ENCODE measurements at places on chromosomes 1 and 21. TPM values are rescaled to one million over a fixed set of nuclear protein-coding genes. Genes with fewer than 3 reads are reported as not detected.
A peak's percentile ranks its signal among the peaks of the same experiment; 100 is the strongest.

- DNase-seq = no peak
Observed at GRCh38 chr1:147264158-147264768, 21.8 kb downstream of the CHD1L start.

DNA sequence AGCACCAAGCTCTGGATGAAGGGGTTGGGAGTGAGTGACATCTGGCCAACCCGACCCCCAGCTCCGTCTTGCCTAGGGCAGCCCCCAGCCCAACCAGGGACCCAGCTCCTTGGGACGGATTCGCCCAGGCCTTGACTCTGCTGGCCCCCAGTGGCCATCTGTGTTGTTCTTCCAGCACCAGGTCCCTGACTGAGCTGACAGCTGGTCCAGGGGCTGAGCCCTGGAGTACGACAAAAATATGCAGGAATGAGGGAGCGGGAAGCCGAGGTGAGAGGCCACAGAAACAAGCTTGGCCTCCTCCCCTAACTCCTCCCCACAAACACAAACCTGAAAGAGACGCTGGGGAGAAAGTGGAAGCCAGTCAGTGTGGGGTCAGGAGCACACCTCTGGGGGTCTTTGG is 55.0 kb upstream of the PAX7 start:
- peak; percentile 65 for DNase-seq

Gene ITPKB
- total RNA-seq = 13.5 TPM

- DNase-seq = no peak
Observed at GRCh38 chr21:38359090-38359489, 102.3 kb downstream of the KCNJ15 start.

GRCh38 chr1:22643381-22643780 is at the start of gene C1QC:
TSS of gene C1QC (plus strand) at chr1:22643633. CDS start at chr1:22644024, 391 bp downstream.
- no peak for DNase-seq

- DNase-seq = no peak
Observed at GRCh38 chr21:44687671-44688070, 5.7 kb upstream of the KRTAP12-1 start.

DNA sequence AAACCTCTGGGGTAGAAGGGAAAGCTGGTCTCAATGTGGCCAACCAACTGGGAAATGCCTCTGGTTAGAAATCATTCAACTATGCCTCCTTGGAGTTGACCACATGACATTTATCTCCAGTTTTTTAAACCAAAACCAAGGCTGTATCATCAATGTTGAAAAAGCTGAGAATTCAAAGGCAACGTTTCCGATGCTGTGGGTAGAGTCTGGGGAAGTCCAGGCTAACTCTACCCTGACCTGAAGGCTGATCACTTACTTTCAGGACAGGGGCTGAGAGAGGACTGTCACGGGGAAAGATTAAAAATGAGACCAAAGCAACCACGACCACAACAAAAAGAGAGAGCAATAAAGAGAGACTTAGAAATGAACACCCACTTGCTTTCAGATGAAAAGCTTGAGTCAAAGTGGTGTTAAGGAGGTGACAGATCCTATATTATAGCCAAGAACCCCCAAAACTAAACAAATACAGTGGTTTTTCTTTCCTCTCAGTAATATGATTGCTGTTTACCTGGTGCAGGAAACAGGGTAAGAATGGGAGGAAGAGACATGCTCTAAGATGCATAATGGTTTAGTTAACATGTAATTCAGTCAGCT is 90.8 kb upstream of the TNFSF4 start:
- no peak for DNase-seq

- DNase-seq = no peak
Observed at GRCh38 chr1:212641956-212642355, 33.4 kb downstream of the ATF3 start.

DNA sequence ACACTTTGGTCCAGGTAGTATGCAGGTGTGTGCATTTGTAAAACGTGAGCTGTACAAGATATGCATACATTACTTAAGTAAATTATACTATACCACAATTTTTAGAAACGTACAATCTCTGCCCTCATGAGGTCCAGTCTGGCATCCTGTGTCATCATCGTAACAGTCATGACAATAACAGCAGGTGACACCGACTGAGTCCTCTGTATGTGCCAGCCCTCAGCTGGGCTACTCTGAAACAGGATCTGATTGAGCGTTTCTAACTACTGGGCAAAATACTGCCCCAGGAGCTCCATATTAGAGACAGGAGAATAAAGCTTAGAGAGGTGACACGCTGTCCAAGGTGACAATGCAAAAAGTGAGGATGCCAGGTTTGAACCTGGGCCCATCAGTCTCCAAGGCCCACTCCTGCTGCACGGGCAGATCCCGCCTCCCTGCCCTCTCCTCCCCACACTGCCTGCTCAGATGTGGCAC is 47.2 kb upstream of the ECE1 start:
- no peak for DNase-seq

DNA sequence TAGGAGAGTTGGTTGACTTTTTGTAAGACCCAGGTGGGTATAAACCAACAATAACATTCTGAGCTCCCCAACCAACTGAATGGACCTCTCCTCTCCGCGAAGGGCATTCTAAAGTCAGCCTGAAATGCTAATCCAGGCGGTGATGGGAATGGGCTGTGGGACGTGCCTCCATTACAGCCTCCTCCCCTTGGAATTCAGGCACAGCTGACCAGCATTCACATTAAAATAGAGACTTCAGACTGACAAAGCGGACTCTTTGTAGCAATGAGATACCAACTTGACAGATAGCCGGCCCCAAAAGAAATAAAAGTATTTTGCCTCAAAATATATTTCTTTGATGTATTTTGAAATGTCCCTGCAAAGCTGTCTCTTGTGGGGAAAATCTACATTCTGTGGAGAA is 101.7 kb downstream of the KIF26B start:
- DNase-seq = no peak

GRCh38 chr1:207039380-207040180 is 7.0 kb upstream of the C1orf116 start:
- DNase-seq = no peak

GRCh38 chr1:157540160-157540748 is 12.1 kb downstream of the FCRL5 start:
- no peak for DNase-seq

GRCh38 chr21:45267390-45267760 is 20.3 kb downstream of the POFUT2 start:
- DNase-seq = no peak

DNA sequence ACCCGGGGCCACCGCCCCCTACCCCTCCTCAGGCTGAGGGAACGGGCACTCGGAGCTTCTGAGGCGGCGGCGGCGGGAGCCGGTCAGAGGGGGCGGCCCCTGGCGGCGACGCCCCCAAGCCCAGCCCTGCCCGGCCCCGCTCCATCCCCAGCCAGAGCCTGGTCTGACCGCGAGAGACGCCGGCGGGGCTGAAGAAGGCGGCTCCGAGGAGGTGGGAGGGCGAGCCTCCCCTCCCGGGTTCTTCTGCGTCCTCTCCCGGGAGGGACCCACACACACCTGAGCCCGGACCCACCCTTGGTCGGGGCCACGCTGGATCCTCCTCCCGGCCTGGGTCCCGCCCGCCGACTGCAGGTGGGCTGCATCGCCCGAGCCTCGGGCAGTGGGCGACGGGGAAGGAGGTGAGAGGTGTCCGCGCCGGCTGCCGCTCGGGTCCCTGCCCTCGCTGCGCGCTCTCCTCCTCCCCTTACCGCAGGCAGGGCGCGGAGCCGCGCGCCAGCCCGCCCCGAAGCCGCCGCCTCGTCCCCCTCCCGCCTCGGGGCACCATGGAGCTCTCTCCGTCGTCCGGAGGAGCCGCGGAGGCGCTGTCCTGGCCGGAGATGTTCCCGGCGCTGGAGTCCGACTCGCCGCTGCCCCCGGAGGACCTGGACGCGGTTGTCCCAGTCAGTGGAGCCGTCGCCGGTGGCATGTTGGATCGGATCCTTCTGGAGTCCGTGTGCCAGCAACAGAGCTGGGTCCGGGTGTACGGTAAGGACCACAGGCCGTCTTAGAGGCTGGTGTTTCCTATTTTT is at the start of gene RASAL2:
Gene RASAL2 (plus strand): TSS at position 154 of the 788 bp plus-strand sequence. CDS start 389 bp downstream, at position 543.
- DNase-seq = peak; percentile 64

GRCh38 chr1:17207966-17208418 is 3.1 kb downstream of the PADI1 start:
- no peak for DNase-seq

Gene SPRR2E
- total RNA-seq = not detected

DNA sequence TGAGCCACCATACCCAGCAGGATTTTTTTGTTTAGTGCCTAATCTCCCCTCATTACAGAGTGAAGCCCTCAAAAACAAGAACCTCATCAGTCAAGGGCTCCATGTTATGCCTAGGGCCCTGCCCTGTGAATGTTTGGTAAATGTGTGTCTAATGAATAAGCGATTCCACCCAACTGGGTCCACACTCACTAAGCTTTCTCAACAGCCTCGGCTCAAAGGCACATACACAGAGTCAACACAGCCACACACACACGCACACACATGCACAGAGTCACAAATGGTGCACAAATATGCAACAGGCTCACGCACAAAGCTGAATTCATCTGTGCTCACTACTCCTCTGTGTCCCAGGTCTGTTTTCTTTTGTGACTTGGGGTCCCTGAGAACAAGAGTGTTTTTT is 11.7 kb upstream of the SYNC start:
- DNase-seq = no peak

Gene CLCNKB
- total RNA-seq = 0.45 TPM

All from cerebellum (tissue), 4 donors.